A673 (cell line): ENCODE measurements at places on chromosomes 4 and X.

DNA sequence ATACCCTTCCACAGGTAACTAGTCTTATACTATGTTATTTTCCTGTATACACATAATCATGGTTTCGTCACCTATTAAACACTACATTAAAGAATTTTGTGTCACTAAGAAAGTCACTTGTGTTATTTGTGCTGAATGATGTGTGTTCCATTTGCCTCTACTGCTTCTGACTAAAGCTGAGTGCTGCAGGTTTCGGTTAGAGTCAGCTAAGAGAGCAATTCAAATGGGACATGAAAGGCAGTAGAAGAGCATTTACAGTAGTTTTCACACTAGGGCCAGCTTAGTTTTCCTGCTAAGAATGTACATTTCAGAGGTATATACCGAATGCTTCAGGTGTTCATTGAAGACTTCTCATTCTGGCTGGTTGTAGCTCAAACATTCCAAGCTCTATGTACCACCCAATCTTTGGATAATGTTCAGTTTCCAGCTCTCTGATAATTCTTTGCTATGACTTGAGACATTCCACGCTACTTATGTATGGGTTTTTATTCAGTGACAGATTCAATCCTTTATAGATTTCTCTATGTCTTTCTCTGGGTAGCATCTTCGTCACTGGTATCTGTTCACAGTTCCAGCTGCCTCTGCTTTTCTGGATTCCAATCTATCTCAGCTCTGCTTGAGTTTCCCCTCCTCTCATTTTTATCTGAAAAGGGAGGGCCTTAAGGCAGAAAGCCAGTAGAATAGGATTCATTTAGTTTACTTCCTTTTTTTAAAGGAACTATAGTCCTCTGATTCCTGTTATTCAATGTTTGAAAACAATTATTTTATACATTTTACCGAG lies 164.4 kb downstream of the CXXC4 start:
- DNase-seq, result no peak

DNA sequence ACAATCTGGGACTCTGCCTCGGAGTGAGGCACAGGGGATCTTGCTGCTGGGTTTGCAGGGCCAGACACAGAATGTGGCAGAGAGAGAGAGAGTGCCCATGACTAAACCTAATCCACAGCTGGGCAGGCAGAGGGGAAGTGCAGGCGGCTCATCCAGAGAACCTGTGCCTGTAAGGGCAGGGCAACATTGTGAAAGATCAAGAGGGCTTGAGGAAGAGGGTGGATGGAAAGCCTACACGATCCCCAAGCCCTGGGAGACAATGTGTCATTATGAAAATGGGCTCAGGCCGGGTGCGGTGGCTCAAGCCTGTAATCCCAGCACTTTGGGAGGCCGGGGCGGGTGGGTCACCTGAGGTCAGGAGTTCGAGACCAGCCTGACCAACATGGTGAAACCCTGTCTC lies 40.6 kb upstream of the TENM3 start:
- no peak for DNase-seq

DNA sequence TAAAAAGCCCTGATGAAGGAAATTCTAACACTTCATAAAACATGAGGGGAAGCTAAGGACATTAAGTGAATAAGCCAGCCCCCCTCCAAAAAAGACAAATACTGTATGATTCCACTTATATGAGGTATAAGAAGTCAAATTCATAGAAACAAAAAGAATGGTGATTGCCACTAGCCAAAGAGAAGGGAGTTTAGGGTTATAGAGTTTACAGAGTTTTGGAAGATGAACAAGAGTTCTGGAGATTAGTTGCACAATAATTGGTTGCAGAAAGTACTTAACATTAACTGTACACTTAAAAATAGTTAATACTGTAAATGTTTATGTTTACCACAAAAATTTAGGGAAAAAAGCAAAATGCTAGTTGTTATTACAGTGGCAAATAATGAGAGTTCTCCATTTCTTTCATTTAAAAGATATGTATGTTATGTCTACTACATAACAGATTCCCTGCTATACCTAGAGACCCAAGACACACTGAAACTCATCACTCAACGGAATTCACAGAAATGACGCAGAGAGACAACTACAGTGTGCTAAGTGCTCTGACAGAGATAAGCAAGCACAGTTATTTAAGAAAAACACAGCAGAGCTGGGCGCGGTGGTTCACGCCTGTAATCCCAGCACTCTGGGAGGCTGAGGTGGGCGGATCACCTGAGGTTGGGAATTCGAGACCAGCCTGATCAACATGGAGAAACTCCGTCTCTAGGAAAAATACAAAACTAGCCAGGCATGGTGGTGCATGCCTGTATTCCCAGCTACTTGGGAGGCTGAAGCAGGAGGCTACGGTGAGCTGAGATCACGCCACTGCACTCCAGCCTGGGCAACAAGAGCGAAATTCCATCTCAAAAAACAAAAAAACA lies 37.2 kb downstream of the EIF4E start:
- DNase-seq, result no peak

GRCh38 chrX:3950373-3950772 lies 236.9 kb upstream of the PRKX start:
- DNase-seq, result no peak

GRCh38 chrX:148593146-148593545 lies 92.7 kb downstream of the AFF2 start:
- DNase-seq, result no peak

DNA sequence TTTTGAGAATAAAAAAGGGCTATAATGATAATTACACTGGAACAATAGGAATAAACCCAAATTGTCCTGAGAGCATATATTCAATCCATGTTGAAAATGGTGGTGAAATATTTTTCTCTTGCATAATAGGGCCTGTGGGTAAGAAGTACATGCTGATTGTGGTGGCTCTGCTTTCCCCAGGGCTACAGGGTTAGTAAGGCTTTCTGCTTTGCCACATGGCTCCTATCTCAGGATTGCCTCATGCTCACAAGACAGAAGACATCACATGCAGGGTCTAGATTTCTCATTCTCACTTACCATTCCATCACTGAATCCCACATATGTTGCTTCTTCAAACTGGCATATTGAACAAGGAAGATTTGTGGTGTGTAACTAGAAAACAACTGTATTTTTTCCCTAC lies 12.4 kb upstream of the VEGFC start:
- no peak for DNase-seq

GRCh38 chrX:144716187-144716586 lies 531.1 kb upstream of the SPANXN1 start:
- DNase-seq, result no peak

GRCh38 chrX:107678957-107679740 lies 50.8 kb downstream of the PRPS1 start:
- peak; percentile 17 for DNase-seq
